AG08395 (cell line): ENCODE measurements at places on chromosomes 12 and 14.

- DNase-seq: no peak
These were observed 106.4 kb downstream of the WIF1 start for GRCh38 chr12:65014504-65015271.

- DNase-seq: no peak
These were observed 232.6 kb downstream of the EFCAB11 start for GRCh38 chr14:89721956-89722355.

DNA sequence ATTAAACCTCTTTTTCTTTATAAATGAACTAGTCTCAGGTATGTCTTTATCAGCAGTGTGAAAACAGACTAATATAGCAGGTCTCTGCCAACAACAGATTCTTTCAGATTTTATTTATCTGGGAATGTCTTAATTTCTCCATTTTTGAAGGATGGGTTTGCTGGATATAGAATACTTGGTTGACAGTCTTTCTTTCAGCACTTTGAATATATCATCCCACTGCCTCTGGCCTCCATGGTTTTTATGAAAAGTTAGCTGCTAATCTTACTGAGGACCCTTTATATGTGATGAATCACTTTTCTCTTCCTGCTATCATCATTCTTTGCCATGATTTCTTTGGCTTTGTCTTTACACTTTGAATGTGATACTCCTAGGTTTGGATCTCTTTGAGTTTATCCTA, 148.0 kb downstream of the ANO6 start:
- DNase-seq: no peak

GRCh38 chr14:55123101-55123500, 6.0 kb upstream of the LGALS3 start:
- peak; percentile 85 for DNase-seq

GRCh38 chr12:26238341-26239121, 43.2 kb downstream of the SSPN start:
- DNase-seq: no peak
